NCI-H1092 treated with DMSO at 0.1 percent for 48 hours (cell line): ENCODE measurements at places on chromosomes 2 and 18.

DNA sequence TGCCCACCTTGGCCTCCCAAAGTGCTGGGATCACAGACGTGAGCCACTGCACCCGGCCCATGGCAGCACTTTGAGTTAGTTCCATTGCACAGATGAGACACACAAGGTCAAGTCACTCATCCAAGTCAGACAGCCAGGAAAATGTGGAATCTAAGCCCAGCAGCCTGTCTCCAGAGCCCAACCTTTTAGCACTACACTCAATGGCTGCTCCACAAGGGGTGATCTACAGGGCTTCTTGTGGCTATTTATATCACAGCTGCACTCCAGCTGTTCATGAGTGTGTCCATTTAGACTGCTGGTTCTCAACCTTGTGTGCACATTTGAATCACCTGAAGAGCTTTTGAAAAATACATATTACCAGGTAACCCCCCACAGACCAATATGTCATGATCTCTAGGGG lies 72.9 kb upstream of the RPL31 start:
- DNase-seq = no peak

GRCh38 chr18:6576718-6577375 lies 152.7 kb upstream of the ARHGAP28 start:
- DNase-seq = no peak

- DNase-seq = no peak
Measured at GRCh38 chr2:8597559-8598225, 84.2 kb upstream of the ID2 start.

GRCh38 chr2:84388133-84388532 lies 70.9 kb downstream of the SUCLG1 start:
- DNase-seq = no peak

- no peak for DNase-seq
Measured at GRCh38 chr2:134074619-134075018, 179.3 kb upstream of the MGAT5 start.

DNA sequence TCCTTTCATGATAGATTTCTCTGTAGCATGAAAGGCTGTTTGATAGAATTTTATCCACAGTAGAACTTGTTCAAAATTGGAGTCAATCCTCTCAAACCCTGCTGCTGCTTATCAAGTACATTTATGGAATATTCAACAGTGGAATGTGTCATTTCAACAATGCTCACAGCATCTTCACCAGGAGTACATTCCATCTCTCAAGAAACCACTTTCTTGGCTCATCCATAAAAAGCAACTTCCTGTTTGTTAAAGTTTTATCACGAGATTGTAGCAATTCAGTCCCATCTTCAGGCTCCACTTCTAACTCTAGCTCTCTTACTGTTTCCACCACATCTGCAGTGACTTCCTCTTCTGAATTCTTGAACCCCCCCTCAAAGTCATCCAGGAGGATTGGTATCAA lies 29.4 kb downstream of the PDCL3 start:
- no peak for DNase-seq

DNA sequence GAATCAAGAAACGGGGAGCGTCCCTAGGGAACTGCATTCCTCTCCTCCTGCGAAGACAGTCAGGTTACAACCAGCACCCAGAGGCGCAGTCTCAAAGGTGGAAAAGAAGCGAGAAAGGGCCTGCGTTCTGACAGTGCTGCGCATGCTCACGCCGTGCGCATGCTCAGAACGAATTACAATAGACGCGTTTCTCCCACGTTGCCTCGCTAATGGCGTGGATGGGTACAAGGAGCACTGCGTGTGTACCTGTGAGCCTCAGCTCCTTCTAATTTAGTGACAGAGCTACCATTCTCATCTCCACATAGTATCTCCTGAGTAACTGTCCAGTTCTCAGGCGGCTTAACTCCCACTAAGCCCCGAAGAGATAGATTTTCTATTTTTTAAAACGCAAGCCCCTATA lies 448.8 kb downstream of the TXNL1 start:
- no peak for DNase-seq

- no peak for DNase-seq
Measured at GRCh38 chr18:49456794-49457193, 3.7 kb downstream of the DYM start.

DNA sequence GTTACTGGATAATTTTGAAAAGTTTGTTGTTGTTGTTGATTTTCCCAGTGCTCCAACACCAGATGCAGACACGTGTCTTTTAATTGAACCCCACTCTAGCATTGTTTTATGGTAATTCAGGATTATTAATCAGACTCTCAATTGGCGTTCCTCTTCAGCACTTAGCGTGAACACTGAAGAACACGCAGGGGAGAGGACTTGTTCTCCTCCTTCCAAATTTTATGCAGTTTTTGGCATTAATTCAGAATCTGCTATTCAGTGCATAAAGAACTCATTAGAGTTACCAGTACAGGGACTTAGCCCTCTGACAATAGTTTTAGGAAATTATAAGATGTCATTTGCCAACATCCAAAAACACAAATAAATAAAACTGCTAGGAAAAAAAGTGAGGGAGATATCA lies 75.5 kb downstream of the SNTG2 start:
- DNase-seq = no peak

GRCh38 chr2:67256892-67257291 lies 140.2 kb upstream of the ETAA1 start:
- DNase-seq = no peak

DNA sequence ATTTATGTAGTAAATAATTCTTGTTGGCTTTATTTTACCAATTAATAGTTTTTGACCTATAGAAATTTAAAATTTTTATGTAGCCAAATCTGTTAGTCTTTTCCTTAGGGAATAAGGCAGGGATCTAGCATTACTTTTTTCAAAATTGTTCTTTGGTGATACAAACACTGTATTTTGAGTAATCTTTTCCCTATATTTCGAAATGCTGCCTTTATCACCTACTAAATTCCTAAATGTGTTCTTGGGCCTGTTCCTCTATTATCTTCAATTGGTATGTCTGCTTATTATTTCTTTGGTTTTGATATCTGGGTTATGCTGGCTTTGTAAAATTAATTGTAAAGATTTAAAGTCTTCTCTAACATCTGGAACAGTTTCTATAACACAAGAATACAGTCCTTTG lies 87.5 kb downstream of the DYSF start:
- DNase-seq = no peak

- DNase-seq = no peak
Measured at GRCh38 chr2:118350621-118351020, 262.4 kb downstream of the INSIG2 start.

GRCh38 chr2:64787698-64788097 lies 134.0 kb upstream of the SERTAD2 start:
- no peak for DNase-seq

GRCh38 chr2:100064592-100065428 lies 77.6 kb downstream of the AFF3 start:
- DNase-seq = no peak

DNA sequence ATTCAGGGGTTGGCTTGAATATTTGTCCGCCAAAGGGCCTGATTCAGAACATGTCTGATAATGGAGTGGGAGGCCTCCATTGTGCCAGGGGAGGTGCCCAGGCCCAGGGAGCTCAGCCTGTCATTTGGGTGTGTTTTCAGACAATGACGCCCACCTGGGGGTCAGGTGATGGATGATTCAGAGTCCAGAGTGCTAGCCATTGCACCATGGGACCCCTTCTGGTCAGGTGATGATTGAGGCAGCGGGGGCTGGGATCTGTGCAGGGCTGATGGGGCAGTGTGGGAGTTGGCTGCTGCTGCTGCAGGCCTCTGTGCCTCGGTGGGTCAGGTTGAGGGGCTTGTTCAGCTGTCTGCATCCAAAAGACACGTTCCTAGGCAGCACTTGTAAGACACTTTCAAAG lies 8.3 kb upstream of the ARHGEF4 start:
- no peak for DNase-seq

- DNase-seq = no peak
Measured at GRCh38 chr2:21642647-21643046, 518.9 kb downstream of the TDRD15 start.

GRCh38 chr2:4110273-4110672 lies 406.9 kb downstream of the DCDC2C start:
- DNase-seq = no peak

DNA sequence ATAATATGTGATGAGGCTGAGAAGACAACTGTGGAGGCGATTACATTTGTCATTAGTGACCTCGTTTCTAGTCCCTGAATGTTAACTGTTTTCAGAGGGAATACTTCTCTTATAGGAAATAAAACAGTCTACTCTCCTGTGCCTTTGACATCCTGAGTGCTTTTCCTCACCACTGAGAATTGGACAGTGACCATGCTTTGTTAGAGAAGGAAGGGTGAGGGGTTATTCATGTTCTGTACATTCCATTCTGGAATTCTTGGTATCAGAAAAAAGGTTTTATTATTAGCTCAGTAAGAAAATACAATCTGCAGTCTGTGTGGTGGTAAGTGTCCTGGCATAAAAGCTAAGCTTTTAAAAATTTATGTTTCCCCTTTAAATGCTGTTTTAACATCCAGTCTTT lies 58.8 kb downstream of the PARD3B start:
- no peak for DNase-seq

GRCh38 chr18:60596928-60597327 lies 224.4 kb upstream of the MC4R start:
- DNase-seq = no peak

DNA sequence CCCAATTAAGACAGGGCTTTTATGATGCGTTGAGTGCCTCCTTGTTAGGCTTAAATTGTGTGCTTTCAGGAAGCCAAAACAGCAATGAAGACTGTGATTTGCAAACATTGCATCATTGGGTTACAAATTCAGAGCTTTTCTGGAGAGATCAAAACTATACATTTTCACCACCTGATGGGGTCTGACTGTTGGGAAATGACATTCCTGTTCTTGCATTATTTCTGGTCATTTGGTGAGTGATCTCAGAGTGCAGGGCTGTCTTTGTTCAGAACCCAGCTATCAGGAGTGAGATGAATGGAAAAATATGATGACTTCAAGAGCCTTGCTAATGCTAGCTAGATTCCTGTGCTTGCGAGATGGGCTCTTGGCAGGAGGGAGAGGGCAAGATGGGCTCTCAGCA lies 39.1 kb downstream of the SH3RF3 start:
- DNase-seq = no peak

GRCh38 chr2:204321910-204322751 lies 223.1 kb upstream of the PARD3B start:
- no peak for DNase-seq

DNA sequence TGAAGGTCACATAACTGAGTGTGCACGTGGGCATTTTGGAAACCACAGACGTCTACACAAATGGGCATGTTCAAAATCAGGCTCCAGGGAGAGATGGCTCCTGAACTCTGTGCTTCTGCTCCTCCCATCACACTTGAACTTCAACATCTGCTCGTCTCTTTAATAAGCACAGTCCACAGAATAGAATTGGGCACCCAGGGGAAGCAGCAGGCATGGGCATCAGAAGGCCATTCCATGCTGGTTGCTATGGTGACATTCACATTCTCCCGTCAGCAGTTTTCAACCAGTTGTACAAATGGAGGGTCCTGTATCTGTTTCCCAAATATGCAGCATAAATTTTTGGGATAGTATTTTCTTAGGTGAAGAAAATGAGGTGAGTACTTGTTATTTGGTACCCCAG lies 183.7 kb upstream of the COPS8 start:
- no peak for DNase-seq

DNA sequence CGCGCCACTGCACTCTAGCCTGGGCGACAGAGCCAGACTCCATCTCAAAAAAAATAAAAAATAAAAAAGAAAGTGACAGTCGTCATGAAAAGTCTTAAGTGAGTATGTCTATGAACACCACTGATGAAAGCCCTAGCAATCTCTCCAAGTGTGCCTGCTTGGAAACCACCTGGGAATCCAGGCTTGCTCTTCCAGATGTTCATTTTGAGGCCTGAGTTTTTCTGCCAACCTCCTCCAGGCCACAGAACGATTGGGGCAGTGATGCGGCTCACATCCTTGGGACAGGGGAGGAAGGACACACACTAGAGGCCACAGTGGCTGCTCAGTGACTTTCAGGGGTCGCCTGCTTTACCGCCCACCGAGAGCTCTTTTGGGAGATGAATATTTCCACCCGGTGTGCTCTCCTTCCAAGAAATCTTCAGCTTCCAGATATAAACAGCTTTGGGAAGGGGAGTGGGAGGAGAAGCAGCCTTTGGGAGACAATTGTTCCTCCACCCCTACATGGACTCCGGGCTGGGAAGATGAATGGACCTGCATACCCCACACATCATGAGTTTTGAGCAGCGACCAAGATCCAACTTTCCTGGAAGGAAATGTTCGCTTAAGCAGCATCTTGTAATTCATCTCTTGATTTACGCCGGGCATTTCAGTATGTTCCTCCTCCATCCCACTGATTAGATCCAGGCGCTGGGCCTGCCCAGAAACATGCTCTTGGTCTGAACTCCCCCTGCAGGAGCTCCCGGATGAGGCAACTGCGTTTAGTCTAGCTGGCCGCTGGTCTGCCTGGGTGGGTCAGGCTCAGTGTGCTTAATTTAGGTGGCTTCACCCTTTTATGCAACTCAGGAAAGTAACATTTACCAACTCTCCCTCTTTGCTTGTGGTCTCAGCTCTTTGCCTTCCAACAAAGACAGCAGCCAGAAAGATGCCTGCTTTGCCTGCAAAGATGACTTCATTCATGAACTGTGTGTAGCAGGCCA lies 6.2 kb upstream of the ARMC9 start:
- DNase-seq = no peak

DNA sequence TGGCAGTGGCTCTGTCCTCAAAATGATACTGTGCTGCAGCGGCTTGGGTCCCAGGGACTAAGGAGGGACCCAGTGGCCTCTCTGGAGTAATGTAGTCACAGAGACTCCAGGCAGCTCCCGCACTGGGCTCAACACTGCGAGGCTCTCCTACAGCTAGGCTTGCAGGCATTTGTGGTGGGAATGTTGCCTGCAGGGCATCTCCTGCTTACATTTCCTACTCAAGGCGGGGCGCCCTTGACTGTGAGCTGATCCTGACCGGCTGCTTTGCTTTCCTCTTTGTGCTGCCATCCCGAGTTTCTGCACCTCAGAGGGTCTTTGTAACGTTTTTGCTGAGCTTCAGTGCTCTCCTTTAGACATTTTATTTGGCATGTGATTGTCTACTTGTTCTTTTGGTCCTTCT lies 177.4 kb upstream of the FN1 start:
- no peak for DNase-seq

GRCh38 chr2:62803961-62804360 lies 98.4 kb downstream of the EHBP1 start:
- DNase-seq = no peak

DNA sequence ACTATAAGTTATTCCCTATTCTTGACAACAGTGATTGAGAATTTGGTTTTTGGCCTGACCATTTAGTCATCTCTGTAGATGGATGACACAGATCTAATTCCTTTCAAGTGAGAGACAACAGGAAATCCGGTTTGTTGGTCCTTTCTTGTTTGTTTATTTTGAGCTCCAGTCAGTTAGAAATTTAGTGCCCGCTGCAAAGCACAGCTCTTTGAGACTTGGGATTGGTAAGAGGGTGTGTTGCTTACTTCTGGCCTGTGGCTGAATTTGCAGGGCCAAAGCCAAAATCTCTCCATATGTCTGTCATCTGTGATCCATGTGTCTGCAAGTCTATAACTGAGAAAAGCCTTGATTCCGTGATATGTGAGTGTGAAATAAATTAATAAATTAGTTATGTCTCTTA lies 74.3 kb downstream of the BIN1 start:
- DNase-seq = no peak

- DNase-seq = no peak
Measured at GRCh38 chr2:36695746-36696415, 626 bp upstream of the VIT start.
